T-helper 1 cell (primary cell): ENCODE measurements at places on chromosomes 3 and 15.
A peak's percentile ranks its signal among the peaks of the same experiment; 100 is the strongest.

- no peak for DNase-seq
Measured at GRCh38 chr3:135908737-135909136, 56.8 kb upstream of the PPP2R3A start.

DNA sequence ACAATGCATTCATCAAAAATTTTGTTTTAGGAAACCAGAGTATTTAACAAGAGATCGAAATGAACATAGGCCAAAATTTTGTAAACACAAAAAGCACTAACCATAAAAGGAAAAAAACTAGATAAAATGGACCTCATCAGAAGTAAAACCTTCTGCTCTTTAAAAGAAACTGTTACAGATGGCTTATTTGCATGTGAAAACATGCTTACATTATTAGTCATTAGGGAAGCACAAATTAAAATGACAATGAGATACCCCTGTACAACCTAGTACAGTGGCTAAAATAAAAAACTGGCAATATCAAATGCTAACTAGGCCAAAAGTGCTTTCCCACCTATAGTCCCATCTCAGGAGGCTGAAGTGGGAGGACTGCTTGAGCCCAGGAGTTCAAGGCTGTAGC is 19.3 kb downstream of the UBR1 start:
- no peak for DNase-seq

DNA sequence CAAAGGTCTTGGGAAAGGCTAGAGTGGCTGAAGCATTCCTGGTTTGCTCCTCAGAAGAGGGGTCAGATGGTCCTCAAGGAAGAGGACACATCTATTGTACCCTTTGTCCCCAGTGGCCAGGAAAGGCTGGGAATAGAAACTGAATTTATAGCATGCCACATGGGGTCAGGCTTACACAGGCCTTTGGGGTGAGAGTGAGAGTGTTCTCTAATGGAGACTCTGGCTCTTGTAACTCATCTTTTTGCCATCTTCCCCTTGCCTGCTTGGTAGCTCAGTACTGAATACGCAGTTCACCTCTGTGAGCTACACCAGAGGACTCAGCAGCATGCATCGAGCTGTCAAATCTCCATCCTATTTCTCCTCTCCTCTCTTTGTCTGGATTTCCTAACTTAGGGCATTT is 87.5 kb downstream of the ATP2B2 start:
- no peak for DNase-seq

DNA sequence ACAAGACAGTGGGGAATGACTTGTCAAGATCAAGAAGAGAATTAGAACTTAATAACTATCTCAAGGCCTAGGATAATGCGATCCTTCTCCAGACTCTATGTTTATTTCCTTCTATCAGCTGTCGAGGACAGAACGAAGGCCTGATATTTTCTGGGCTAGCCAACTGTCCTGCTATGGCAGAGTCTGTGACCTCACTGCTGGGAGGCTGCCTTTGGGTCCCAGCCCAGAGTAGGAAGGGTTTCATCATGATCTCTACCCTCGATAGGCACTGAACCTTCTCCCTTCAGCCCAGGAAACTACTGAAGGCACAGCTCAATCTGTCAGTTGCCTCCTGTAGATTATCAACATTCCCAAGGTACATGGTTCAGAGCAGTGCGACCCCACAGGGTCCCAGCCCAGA is 237.2 kb downstream of the ATP8B4 start:
- DNase-seq = no peak

GRCh38 chr3:64023861-64024223 is 548 bp upstream of the PSMD6 start:
- DNase-seq = no peak

- DNase-seq = peak; percentile 9
Measured at GRCh38 chr3:42256135-42256819, 9.7 kb downstream of the CCK start.

- no peak for DNase-seq
Measured at GRCh38 chr15:33243393-33243792, 48.9 kb upstream of the FMN1 start.

GRCh38 chr3:14862303-14862660 is 43.5 kb downstream of the FGD5 start:
- DNase-seq = no peak

DNA sequence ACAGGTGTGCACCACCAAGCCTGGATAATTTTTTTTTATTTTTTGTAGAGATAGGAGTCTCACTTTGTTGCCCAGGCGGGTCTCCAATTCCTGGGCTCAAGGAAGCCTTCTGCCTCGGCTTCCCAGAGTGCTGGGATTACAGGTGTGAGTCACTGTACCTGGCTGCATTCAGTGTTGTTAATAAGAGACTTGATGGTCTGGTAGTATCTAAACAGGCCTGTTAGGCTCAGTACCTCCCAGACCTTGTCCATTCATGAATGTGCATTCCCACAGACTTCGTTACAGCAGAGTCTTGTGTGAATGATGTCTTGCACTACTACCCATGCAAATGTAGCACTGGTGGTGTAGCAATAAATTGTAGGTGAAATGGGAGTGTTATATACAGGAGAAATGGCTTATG is 17.7 kb downstream of the CMTM8 start:
- no peak for DNase-seq

GRCh38 chr15:77370580-77370979 is 49.3 kb downstream of the PEAK1 start:
- no peak for DNase-seq
